ENCODE measurements at places on chromosomes 3 and 15.
A peak's percentile ranks its signal among the peaks of the same experiment; 100 is the strongest.

DNA sequence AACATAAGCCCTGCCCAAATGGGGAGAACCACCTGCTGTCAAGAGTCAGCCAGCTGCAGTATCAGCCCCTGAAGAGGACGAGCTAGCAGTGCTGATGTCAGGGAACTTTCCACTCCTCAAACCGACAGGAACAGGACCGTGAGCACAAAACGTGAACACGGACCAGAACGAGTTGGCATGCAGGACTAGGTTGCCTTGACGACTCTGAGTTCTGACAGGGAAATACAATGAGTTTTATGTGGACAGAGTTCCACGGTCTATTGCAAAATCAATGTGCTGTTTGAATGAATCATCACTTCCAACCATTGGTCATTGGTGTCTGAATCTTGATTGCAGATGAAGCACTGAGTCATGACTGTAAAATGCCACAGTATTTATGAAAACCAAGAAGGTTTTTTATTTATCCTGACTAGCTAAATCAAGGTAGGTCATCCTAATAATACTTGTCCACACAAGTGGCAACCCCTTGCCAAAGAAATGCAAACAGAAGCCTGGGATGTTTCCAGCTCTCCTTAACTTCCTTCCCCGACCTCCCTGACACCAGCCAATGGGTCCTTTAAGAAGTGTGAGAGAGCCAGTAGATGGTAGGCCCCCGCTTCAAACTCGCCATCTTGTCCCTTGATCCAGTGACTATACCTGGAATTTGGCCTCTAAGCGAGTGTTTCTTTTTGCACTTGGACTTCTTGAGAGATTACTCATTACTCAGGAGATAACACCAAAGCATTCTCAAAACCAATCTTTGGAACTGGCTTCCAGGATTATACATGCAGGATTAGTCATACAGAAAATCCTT, 119.6 kb downstream of the ASB7 start:
- DNase-seq = peak; percentile 82

GRCh38 chr15:56490461-56490860, 25.5 kb upstream of the MNS1 start:
- DNase-seq = no peak

DNA sequence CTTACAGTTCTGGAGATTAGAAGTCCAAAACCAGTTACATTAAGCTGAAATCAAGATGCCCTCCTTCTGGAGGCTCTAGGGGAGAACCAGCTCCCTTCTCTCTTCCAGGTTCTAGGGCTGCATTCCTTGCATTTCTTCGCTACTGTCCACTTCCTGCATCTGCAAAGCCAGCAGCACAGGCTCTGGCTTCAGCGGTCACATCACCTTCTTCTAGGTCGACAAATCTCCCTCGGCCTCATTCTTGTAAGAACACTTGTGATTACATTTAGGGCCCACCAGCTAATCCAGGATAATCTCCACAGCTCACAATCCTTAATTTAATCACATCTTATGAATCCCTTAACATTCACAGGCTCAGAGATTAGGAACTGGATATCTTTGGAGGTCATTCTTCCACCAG, 73.8 kb downstream of the MINAR1 start:
- peak; percentile 23 for DNase-seq

DNA sequence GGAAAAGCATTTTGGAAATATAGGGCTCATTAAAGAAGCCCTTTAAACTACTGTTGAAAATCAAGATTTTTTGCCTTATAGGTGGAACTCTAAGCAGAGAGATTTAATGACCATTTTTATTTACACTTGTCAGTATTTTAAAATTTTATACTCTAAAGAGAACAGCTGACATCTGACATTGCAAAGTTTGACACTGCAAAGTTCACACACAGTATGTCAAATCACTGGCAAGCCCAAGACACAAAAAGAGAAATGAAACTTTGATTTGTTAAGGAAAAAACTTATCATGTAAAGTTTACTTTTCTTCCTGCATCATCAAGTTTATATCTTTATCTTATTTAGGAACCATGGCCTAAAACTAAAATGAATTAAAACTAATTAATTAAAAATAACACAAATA, 40.2 kb downstream of the DPH6 start:
- no peak for DNase-seq

GRCh38 chr3:141071681-141072260, 20.6 kb downstream of the SPSB4 start:
- DNase-seq = no peak

DNA sequence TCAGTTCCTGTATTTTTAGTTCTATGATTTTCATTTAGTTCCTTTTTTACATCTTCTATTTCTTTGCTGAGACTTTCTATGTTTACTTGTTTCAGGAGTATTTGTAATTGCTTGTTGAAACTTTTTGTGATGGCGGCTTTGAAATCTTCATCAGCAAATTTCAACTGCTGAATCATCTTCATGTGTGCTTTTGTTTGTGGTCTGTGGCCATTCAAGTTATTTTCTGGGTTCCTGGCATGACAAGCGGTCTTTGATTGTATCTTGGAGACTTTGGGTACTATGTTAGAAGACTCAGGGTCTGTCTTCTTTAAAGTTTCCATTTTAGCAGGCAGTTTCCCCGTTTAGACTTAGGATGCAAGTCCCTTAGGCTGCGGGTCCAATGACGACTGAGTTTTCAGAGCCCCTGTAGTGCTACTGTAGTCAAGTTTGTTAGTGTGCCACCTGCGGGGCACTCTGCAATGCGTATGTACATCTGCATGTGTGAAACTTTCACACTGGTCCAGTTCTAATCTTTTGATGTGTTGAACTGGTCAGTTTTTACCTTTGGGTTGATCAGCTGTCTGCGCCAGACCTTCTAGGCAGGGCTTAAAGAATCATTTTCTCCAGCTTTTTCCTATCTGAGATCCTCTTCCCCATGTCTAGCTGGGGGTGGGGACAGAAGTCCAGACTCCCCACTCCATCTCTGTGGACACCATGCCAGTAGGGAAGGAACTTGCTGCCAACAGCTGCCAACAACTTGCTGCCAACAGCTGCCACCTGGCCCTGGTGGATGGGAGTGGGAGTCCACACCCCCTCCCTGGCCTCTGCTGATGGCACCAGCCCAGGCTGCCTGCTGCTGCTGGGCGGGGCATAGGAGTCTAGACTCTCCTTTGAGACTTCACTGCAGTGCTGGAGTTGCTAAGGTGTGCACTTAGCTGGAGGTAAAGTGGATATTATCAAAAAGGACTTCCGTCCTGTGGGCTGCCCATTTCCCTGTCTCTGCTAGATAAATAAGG, 190.9 kb downstream of the TJP1 start:
- no peak for DNase-seq

- DNase-seq = no peak
Observed at GRCh38 chr3:134644731-134645514, 5.9 kb downstream of the KY start.

DNA sequence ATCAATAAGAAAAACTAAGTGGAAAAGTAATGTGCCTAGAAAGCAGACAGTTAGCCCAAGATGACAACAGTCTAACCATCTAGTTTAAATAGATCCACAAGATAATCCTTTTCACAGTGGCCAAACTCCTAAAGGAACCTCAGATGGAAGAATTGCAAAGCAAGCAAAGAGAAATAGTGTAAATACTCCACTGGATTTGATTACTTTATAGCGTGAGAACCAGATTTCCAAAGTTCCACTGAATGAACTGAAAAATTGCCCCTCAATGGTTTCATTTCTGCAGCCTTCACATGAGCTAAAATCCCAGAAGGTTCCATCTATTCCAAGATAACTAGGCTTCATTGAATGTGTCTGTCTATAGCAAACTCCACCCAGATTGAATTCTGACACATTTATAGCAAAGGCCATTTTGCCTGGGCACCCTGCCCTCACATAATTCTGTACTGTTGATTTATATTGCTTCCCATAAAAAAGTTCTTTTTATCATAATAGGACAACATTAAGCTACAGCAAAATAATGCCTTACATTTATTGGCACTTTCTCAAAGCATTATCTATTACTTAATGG, 129.7 kb upstream of the THBS1 start:
- DNase-seq = no peak

Measured in urothelium cell line (cell line).